ENCODE measurements at places on chromosomes 1 and 21.

GRCh38 chr1:225447650-225448089, 19.8 kb upstream of the LBR start:
- no peak overlapping the region for H3K27ac ChIP-seq
- no peak for DNase-seq
- H3K36me3 ChIP-seq, result no peaks in the 10 kb centered on the region

GRCh38 chr1:185731446-185731845, 2.7 kb upstream of the HMCN1 start:
- no peak overlapping the region for H3K4me3 ChIP-seq
- peaks cover 7% of the 10 kb centered on the region for H3K4me1 ChIP-seq
- no peaks in the 10 kb centered on the region for H3K36me3 ChIP-seq
- peaks cover 28% of the 10 kb centered on the region for H3K27me3 ChIP-seq

DNA sequence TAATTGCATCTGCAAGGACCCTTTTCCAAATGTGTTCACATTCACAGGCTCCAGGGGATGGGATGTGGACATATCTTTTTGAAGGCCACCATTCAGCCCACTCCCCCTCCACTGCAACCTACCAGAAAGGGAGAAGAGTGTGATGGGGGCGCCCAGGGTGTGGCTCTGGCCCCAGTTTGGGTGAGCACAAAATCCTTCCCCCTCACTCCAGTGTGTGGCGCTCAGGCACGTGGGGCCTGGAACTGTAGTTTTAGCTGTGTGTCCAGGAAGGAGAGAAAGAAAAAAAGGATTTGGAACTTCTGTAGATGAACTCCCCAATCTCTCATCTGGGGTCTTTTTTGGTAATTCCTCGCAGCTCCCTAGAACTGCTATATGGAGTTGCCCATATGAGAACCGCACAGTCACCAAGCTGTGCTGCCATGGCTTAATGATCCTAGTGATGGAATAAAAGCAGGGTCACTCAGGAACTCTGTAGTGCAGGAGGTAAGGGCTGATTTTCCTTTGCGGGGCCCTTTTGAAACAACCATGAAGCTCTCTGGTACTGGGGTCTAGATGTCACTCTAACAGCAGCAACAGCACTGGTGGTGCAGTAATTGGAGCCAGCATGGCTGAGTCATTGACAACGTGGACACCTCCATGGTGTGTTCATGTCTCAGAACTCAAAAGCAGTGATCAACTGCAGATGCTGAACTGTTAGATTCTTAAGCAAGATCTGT, 17.0 kb downstream of the AGT start:
- peaks cover 20% of the 10 kb centered on the region for H3K36me3 ChIP-seq
- H3K4me3 ChIP-seq, result no peak overlapping the region
- no peak for DNase-seq
- H3K27me3 ChIP-seq, result no peaks in the 10 kb centered on the region
- no peaks in the 10 kb centered on the region for H3K4me1 ChIP-seq
- no peak overlapping the region for H3K27ac ChIP-seq

GRCh38 chr1:197838836-197839235, 63.6 kb upstream of the DENND1B start:
- H3K27me3 ChIP-seq, result no peaks in the 10 kb centered on the region
- H3K36me3 ChIP-seq, result no peaks in the 10 kb centered on the region
- DNase-seq, result no peak
- H3K4me3 ChIP-seq, result no peak overlapping the region
- H3K4me1 ChIP-seq, result no peaks in the 10 kb centered on the region

- H3K4me3 ChIP-seq, result no peak overlapping the region
- no peak for DNase-seq
- H3K27ac ChIP-seq, result peak overlapping the region; percentile 71
- H3K4me1 ChIP-seq, result peaks cover 17% of the 10 kb centered on the region
Observed at GRCh38 chr21:44064852-44065403, 42.3 kb upstream of the PWP2 start.

DNA sequence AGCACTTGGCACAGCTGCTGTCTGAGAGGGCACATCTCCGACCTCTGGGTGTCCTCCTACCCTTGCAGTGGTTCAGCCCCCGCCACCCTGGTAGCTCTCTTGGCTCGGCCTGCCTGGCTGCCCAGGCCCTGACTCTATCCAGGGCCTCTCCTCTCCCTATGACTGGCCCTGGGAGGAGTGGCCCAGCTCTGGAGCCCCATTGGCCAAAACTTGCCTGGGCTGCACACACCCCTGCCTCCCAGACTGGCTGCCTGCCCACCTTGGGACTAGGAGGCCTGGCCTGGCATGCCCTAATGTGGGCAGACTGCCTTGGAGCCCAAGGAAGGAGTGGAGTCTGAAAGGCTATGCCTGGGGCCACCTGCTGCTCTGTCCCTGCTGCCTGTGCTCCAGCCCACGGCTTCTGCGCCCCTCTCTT, 33.6 kb downstream of the ACOT11 start:
- no peaks in the 10 kb centered on the region for H3K36me3 ChIP-seq
- H3K4me3 ChIP-seq, result no peak overlapping the region
- no peak for DNase-seq
- no peaks in the 10 kb centered on the region for H3K4me1 ChIP-seq
- no peak overlapping the region for H3K27ac ChIP-seq

GRCh38 chr21:46005081-46005480, 23.5 kb downstream of the COL6A1 start:
- H3K4me3 ChIP-seq, result no peak overlapping the region
- H3K27me3 ChIP-seq, result no peaks in the 10 kb centered on the region
- no peak overlapping the region for H3K27ac ChIP-seq
- no peaks in the 10 kb centered on the region for H3K36me3 ChIP-seq

DNA sequence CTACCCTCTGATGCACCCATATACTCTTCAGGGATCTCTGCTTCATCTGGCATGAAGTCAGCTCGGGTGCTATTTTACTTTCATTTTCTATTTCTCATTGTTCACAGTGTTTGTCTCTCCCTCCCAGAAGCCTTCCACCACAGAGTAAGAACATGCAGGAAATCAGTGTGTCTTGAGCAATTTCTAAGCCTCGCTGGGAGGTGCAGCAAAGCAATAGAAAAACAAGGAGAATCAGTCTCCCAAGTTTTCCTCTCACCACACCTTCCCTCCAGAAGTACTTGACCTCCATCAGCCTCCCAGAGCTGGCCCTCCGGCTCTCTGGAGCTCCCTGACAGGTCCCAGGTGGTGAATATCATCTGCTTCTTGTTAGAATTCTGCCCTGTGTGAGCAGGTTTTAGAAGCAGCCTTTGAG, 594.7 kb upstream of the CAMK1G start:
- H3K4me3 ChIP-seq, result peak overlapping the region; percentile 30
- H3K27me3 ChIP-seq, result no peaks in the 10 kb centered on the region
- H3K4me1 ChIP-seq, result no peaks in the 10 kb centered on the region

DNA sequence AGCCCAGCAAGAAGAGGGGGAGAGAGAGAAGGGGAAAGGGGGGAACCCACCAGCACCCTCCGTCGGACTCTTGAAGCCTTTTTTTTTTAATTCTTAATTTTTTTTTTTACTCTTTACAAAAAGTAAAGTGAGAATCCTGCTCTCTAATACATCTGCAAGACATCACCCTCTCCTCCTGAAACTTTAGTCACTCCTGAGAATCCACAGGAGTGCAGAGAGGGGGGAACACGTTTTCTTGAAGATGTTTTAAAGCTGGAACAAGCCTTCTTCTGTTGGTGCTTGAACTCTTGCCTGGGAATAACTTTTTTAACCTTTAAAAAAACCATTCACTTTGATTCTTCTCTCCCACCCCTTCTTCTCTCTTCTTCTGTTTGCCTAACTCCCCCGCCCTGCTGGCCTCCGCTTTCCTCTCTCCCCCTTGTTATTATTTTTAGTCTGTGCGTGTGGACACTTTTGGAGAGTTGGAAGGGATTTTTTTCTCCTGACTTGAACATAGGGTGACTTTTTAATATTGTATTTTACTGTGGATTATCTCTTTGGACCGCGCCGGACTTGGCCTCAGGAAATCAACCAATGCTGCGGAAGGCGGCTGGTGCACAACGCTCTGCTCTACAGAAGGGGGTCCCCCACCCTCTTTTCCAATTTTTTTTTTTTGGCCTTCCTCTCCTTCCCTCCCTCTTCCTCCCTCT, 383 bp upstream of the PRRX1 start:
- no peaks in the 10 kb centered on the region for H3K36me3 ChIP-seq
- peaks cover 36% of the 10 kb centered on the region for H3K27me3 ChIP-seq
- H3K27ac ChIP-seq, result no peak overlapping the region
- DNase-seq, result no peak
- peaks cover 14% of the 10 kb centered on the region for H3K4me1 ChIP-seq

DNA sequence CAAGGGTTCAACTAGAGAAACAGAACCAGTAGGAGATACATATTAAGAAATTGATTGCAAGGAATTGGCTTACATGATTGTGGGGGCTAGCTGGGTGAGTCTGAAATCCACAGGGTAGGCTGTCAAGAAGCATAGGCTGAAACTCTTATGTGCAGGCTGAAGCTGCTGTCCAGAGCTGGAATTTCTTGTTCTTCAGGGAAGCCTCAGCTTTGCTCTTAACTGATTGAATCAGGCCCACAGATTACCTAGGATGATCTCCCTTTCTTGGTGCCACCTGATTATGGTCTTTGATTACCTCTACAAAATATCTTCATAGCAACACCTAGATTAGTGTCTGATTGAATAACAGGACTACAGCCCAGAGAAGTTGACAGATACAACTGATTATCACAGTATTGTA, 22.5 kb upstream of the FRRS1 start:
- no peaks in the 10 kb centered on the region for H3K36me3 ChIP-seq
- DNase-seq, result no peak
- H3K4me1 ChIP-seq, result peaks cover 6% of the 10 kb centered on the region

GRCh38 chr21:43652616-43653015, 6.7 kb downstream of the HSF2BP start:
- H3K36me3 ChIP-seq, result no peaks in the 10 kb centered on the region
- no peak for DNase-seq
- no peaks in the 10 kb centered on the region for H3K27me3 ChIP-seq
- no peaks in the 10 kb centered on the region for H3K4me1 ChIP-seq

DNA sequence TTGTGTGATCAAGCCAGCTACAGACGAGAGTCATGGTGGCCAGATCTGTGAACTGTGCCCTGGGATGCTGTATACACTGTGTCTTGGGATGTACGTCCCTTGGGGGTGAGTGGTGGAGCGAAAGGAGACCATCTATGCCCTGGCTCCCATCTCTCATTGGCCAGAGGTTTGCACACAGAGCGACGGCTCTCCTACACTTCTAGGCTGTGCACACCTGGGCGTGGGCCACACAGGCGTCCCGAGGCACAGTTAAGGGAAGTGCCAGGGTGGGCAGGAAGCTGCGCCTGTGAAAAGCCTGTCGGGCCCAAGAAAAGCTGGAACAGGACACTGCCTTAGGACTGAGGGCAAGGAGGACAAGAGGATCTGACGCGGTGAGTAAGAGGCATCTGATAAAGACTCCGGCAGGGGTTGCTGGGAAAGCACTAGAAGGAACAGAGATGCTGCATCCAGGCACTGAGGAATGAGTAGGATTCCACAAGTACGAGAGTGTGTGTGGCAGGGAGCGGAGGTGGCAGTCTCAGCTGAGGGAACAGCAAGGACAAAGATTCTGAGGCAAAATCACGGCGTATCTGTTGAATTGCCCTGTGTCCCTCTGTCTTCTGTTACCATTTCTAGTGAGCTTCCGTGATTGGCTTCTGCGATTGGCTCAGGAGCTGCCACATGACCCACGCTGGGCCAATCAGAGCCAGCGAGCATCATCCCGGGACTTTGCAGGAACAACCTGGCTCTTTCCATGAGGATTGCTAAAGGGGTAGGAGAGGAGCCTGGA, 67.9 kb upstream of the ZBTB40 start:
- no peaks in the 10 kb centered on the region for H3K4me1 ChIP-seq
- H3K36me3 ChIP-seq, result no peaks in the 10 kb centered on the region
- no peak overlapping the region for H3K4me3 ChIP-seq

DNA sequence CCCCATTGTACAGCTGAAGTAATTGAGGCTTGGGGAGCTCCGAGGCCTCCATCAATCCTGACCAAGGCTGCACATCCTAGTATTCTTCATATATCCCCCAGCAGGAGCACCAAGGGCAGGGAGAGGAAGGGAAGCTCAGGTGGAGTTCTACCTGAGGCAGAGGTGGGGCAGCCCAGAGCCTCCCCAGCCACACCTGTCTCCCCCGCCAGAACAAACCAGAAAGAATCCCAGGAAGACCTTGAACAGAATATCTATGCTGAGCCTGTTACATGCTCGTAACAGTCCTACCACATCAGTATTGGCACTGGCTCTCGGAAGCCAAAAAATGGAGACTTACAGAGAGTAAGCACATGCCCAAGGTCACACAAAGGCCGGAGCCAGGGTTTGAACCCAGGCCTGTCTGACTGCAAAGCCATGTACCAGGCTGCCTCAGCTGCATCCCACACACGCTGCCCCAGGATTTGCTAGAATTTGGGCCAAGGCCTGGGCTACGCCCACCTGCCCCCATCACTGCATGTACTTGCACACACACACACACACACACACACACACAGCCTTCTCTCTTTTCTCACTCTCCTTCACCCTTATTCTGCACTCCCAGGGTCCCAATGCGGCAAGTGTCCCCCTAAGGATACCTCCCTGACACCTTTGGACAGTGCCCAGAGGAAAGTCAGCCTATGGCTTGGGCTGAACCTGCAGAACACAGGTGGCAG, 4.5 kb downstream of the E2F2 start:
- no peak for DNase-seq
- H3K27me3 ChIP-seq, result no peaks in the 10 kb centered on the region
- peaks cover 72% of the 10 kb centered on the region for H3K4me1 ChIP-seq
- peak overlapping the region; percentile 64 for H3K27ac ChIP-seq
- H3K4me3 ChIP-seq, result no peak overlapping the region
- no peaks in the 10 kb centered on the region for H3K36me3 ChIP-seq

- no peaks in the 10 kb centered on the region for H3K36me3 ChIP-seq
- peaks cover 18% of the 10 kb centered on the region for H3K27me3 ChIP-seq
- no peak overlapping the region for H3K27ac ChIP-seq
- H3K4me3 ChIP-seq, result no peak overlapping the region
Observed at GRCh38 chr1:178094739-178095645, 1.1 kb downstream of the RASAL2 start.

DNA sequence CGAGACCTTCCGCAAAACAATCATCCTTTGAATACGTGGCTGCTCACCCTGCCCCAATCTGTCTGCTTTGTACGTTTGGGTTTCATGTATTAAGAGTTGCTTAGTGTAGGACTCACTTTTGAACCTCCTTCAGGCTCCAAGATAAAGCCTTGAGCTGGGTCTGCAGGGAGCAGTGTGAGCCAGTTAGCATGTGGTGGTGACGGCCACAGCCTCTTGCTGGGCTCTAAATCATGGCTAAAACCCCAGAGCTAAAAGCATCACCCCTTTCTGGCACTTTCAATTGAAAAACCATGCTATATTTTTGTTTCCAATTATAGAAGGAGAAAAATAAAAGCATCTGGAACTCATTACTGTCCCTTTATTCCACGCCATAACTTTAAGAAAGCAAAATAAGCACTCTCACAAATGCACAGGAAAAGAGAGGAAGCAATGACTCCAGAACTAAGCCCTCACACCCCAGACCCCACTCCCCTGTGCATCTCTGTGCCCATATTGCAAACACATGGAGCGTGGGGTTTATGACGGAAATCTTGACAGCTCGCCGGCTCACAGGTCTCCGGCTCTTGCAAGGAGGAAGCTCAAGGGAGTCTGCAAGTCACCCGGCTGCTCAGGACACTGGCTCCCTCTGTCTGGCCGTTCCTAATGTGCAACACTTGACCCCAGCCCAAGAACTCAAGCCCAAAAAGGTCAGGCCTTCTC, 135.5 kb downstream of the MIS18A start:
- no peak for DNase-seq
- no peak overlapping the region for H3K4me3 ChIP-seq
- no peak overlapping the region for H3K27ac ChIP-seq
- no peaks in the 10 kb centered on the region for H3K36me3 ChIP-seq
- H3K4me1 ChIP-seq, result no peaks in the 10 kb centered on the region
- no peaks in the 10 kb centered on the region for H3K27me3 ChIP-seq

GRCh38 chr1:100390531-100390930, 38.2 kb downstream of the CDC14A start:
- peaks cover 5% of the 10 kb centered on the region for H3K36me3 ChIP-seq
- H3K4me3 ChIP-seq, result peak overlapping the region; percentile 11
- H3K27ac ChIP-seq, result peak overlapping the region; percentile 57
- no peaks in the 10 kb centered on the region for H3K27me3 ChIP-seq
- no peak for DNase-seq
- H3K4me1 ChIP-seq, result peaks cover 57% of the 10 kb centered on the region
